ENCODE measurements at places on chromosomes 3 and 15.

DNA sequence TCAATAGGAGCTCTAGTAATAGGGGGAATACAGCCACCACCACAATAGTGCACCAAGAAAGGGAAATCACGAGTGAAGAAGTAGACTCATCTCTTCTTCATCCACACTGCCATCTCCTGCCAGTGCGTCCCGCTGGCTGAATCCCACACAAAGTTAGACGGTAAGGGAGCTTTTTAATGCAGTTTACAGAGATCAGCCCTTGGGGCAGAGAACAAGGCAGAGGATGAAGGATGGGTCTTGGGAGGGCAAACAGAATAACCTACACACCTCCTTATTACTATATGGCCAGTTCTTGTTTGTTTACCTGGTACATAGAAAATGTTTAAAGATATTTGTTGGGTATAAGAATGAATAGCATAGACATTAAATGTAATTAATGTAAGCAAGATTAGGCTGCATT, 11.0 kb upstream of the DPH6 start:
- DNase-seq = no peak

DNA sequence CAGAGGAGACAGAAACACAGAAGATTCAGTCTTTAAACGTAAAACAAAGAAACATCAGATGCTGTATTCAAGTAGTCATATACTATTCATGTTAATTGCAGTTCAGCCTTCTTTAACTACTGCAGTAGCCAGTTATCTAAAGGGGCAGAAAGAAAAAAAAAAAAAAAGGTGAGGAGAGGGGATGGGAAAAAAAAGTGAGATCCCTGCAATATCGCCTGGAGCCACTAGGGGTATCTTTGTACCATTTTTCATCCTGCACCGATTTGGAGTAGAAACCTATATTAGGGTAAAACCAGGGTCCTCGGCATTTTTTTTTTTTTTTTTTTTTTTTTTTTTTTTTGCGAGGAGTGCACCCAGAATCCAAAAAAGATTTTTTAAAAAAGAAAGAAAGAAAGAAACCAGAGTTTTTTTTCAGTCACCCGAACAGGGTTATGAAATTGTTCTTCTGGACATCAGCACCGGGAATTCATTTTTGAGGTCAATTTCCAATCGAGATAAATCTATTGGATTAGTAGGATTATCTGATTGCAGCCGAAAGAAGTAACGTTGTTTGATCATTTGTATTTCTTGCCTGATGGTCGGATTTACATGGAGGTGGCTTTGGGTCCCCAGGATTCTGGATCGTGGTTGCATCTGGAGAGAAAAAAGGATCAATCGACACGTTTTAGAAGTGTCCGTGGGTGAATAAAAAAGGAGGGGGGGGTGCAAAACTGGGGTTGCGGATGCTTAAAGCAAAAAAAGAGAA, 186.7 kb downstream of the NLGN1 start:
- DNase-seq = no peak

GRCh38 chr3:43732747-43733425, 42.1 kb downstream of the ABHD5 start:
- DNase-seq = no peak

GRCh38 chr3:30458376-30459171, 147.8 kb upstream of the TGFBR2 start:
- DNase-seq = no peak

- DNase-seq = no peak
Observed at GRCh38 chr3:188667926-188668325, 503.8 kb upstream of the TPRG1 start.
